ENCODE measurements at places on chromosomes 7 and 10.

GRCh38 chr7:1447551-1448244 lies 11.6 kb downstream of the MICALL2 start:
- H3K4me1 ChIP-seq, result peaks cover 19% of the 10 kb centered on the region
- no peak for DNase-seq
- H3K4me3 ChIP-seq, result no peak overlapping the region
- H3K27ac ChIP-seq, result peak overlapping the region; percentile 51

DNA sequence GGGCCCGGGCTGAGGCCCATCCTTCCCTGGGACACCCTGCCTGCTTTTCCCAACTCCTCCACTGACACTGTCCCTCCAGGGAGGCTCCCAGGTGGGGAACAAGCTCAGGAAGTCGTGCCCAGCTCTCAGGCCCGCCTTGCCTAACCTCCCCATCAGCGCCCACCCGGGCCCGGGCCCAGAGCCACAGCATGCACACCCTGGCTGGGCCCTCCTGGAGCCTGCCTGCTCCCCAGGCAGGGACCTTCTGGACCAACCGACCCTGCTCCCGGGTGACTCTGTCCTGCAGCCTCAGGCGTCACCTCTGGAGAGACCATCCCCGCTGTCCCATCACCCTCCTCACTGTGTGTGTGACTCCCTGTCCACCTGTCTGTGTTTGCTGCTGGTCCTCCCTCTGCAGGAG lies 1.8 kb upstream of the TMEM184A start:
- no peaks in the 10 kb centered on the region for H3K27me3 ChIP-seq
- no peak for DNase-seq
- no peak overlapping the region for H3K27ac ChIP-seq
- no peak overlapping the region for H3K4me3 ChIP-seq
- H3K4me1 ChIP-seq, result peaks cover 24% of the 10 kb centered on the region
- no peaks in the 10 kb centered on the region for H3K36me3 ChIP-seq

- no peaks in the 10 kb centered on the region for H3K36me3 ChIP-seq
- peaks cover 13% of the 10 kb centered on the region for H3K4me1 ChIP-seq
- H3K4me3 ChIP-seq, result no peak overlapping the region
- DNase-seq, result no peak
- H3K27ac ChIP-seq, result no peak overlapping the region
Observed at GRCh38 chr10:22803261-22803885, 89.0 kb upstream of the PIP4K2A start.

GRCh38 chr10:27525819-27526218 lies 21.7 kb downstream of the RAB18 start:
- no peak overlapping the region for H3K27ac ChIP-seq
- H3K4me1 ChIP-seq, result peaks cover 4% of the 10 kb centered on the region
- H3K36me3 ChIP-seq, result no peaks in the 10 kb centered on the region
- no peak overlapping the region for H3K4me3 ChIP-seq

- peak; percentile 46 for DNase-seq
- H3K4me1 ChIP-seq, result peaks cover 23% of the 10 kb centered on the region
- H3K27ac ChIP-seq, result peak overlapping the region; percentile 92
- peak overlapping the region; percentile 73 for H3K4me3 ChIP-seq
- H3K36me3 ChIP-seq, result no peaks in the 10 kb centered on the region
Observed at GRCh38 chr10:92239600-92240288, 51.1 kb downstream of the CPEB3 start.

GRCh38 chr7:31919678-31920369 lies 150.4 kb downstream of the PDE1C start:
- no peak overlapping the region for H3K4me3 ChIP-seq
- H3K4me1 ChIP-seq, result no peaks in the 10 kb centered on the region
- no peak for DNase-seq

DNA sequence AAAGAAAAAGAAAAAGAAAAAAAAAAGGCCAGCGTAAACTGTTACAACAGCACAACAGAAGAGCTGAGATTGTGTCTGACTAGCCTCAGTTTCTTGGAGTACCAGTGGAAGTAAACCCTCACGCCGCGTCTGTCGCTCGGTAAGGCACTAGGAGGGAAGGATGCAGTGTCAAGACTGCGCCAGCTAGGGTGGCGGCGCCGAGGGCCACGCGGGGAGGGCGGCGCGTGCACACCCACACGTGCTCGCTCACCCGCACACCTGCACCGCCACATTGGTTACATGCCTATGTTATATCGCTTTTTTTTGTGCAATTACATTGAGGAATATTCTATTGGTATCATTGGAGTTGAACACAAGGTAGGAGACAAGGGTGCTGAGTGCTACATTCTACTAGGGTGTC lies 48.2 kb downstream of the CLEC2L start:
- DNase-seq, result no peak
- H3K27me3 ChIP-seq, result no peaks in the 10 kb centered on the region
- peaks cover 20% of the 10 kb centered on the region for H3K36me3 ChIP-seq

DNA sequence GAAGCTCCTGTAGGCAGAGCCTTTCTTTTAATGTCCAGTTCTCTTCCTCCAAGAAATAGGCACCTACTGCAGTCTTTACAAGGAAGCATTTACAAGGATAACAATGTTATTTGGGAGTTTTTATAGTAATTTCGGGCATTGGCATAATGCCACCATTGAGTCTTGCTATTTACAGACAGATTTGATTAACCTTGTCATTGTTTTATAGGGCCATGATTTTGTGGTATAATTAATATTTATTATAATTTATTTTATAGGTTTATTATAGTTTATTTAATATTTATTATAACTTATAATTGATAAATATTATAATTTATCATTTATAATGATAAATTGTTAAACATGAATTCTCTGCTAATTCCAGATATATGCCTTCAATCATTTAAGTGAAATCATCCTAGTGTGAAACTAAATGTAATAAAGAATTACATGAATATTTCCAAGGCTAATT lies 573 bp upstream of the POT1 start:
- no peak for DNase-seq
- H3K36me3 ChIP-seq, result no peaks in the 10 kb centered on the region
- H3K4me1 ChIP-seq, result peaks cover 6% of the 10 kb centered on the region
- peak overlapping the region; percentile 84 for H3K27ac ChIP-seq

- no peak for DNase-seq
Observed at GRCh38 chr10:93346108-93346507, 136.0 kb downstream of the MYOF start.

GRCh38 chr7:72017756-72018155 lies 394.4 kb downstream of the CALN1 start:
- no peak for DNase-seq
- no peaks in the 10 kb centered on the region for H3K27me3 ChIP-seq
- no peaks in the 10 kb centered on the region for H3K4me1 ChIP-seq

- no peak overlapping the region for H3K4me3 ChIP-seq
- no peaks in the 10 kb centered on the region for H3K27me3 ChIP-seq
- DNase-seq, result no peak
- no peak overlapping the region for H3K27ac ChIP-seq
Observed at GRCh38 chr7:15481132-15481531, 80.7 kb downstream of the AGMO start.

DNA sequence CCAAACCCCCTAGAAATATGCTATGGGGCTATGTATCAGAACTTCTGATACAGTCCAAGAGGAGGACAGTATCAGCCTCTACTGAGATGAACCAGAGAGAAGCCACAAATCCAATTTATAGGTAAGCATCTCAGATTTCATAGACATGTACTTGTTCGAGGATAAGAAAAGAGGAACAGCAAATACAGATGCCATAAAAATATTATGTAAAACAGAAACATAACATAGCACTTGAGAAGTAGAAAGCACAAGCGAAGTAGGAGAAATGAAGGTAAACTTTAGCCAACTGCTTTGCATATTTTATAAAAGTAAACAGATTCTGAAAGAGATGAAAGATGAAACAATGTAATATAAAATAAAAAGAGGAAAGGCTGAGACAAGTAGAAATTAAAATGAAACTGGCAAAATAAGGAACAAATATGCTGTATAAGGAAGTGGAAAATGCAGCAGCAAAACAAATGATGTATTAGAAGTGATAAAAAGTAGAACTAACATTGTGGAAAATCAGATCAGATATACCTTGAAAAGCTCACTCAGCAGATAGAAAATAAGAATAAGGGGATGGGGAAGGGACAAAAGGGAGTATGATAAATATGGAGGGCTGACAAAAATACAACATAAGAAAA lies 135.1 kb downstream of the SKAP2 start:
- no peaks in the 10 kb centered on the region for H3K27me3 ChIP-seq
- no peak overlapping the region for H3K4me3 ChIP-seq
- H3K36me3 ChIP-seq, result no peaks in the 10 kb centered on the region
- no peak for DNase-seq

- no peak overlapping the region for H3K27ac ChIP-seq
- H3K4me3 ChIP-seq, result no peak overlapping the region
- no peak for DNase-seq
- H3K4me1 ChIP-seq, result no peaks in the 10 kb centered on the region
Observed at GRCh38 chr10:116316503-116316902, 7.7 kb upstream of the CCDC172 start.

DNA sequence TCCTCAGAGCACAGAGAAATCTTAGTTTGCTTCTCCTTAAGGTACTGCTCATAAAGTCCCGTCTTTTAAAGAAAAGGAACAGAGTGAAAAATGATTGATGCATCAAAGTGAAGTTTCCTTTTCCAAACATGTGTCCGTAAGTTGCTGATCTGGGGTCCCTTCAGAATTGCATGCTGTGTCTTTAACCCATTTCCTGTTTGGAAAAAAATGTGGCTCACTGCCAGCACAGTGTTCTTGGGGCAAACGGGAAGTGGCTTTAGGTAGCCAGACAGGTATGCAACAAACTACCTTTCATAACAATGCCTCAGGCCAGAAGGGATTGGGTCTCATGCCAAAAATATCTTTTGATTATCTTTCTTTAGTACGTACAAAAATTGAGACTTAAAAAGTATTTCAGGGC lies 50.9 kb downstream of the TFAM start:
- H3K27me3 ChIP-seq, result no peaks in the 10 kb centered on the region
- H3K4me1 ChIP-seq, result no peaks in the 10 kb centered on the region
- no peak overlapping the region for H3K4me3 ChIP-seq
- DNase-seq, result no peak
- no peaks in the 10 kb centered on the region for H3K36me3 ChIP-seq

- H3K4me3 ChIP-seq, result no peak overlapping the region
- no peaks in the 10 kb centered on the region for H3K36me3 ChIP-seq
- no peaks in the 10 kb centered on the region for H3K27me3 ChIP-seq
- DNase-seq, result peak; percentile 3
- H3K27ac ChIP-seq, result no peak overlapping the region
Observed at GRCh38 chr10:71085689-71086438, 126.5 kb upstream of the UNC5B start.

DNA sequence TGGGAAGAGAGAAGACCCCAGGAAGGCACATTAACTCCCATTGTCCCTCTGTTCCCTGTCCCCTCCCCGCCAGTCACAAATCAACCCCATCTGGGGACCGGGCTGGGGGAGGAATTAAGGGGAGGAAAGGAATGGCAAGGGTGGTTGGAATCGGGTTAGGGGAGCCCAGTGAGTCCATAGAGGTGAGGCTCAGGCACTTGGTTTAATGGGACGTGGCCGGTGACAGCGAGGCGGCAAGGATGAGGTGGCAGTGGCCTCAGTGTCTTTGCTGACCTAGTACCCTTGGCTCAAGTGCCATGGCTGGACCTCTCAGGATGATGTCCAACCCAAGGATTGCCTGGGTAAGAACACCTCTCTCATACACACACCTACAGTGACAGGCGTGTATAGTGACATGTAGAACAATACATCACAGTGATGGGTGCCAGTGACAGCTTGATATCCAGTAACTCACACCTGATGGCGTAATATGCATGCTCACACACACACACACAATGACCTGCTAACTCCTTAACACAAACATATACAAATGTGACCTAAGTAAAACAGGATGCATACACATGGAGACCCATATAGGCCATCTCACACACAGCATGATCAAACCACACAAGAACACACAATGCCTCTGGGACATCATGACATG lies 12.3 kb downstream of the KCNIP2 start:
- peaks cover 9% of the 10 kb centered on the region for H3K4me1 ChIP-seq
- DNase-seq, result no peak
- H3K4me3 ChIP-seq, result peak overlapping the region; percentile 47
- peak overlapping the region; percentile 61 for H3K27ac ChIP-seq
- H3K27me3 ChIP-seq, result no peaks in the 10 kb centered on the region

- H3K27me3 ChIP-seq, result no peaks in the 10 kb centered on the region
- no peak overlapping the region for H3K27ac ChIP-seq
- H3K4me1 ChIP-seq, result peaks cover 5% of the 10 kb centered on the region
- DNase-seq, result no peak
- no peaks in the 10 kb centered on the region for H3K36me3 ChIP-seq
- H3K4me3 ChIP-seq, result no peak overlapping the region
Observed at GRCh38 chr10:12849319-12850181, 152.0 kb downstream of the CCDC3 start.

DNA sequence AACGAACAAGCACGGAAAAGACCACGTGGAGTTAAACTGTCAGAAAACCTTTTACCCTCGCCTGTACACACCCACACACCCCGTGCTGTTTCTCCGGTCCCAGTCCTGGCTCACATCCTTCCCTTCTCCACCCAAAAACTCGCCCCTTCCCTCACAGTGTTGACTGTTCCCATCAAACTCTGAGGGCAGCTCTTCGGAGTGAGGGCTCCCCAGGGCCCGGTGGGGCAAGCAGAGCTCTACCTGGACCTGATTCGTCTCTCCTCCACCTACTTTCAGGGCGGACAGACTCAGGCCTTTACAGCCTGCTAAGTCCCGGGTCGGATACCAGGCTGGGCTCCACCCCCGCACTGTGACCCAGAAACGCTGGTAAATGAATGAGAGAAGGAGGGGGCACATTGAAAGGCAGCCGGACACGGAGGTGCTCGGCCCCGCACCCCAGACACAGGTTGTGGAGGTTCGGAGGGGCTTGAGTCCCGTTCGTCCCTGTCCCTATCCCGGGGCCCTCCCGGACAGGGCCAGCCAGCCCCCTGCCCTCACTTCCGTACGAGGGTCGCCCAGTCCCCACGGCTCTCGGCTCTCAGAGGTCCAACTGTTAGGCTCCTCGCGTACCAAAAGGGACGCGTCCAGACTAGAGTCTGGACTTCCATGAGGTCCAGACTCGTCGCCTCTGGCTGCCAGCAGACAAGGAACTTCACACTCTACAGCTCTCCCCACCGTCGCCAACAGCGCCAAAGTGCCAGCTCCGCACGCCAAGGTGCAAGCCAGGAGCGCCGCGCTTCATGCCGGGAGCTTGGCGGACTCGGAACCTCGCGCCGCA lies 31.7 kb upstream of the ASL start:
- peak overlapping the region; percentile 57 for H3K27ac ChIP-seq
- H3K4me1 ChIP-seq, result peaks cover 12% of the 10 kb centered on the region
- no peaks in the 10 kb centered on the region for H3K36me3 ChIP-seq

DNA sequence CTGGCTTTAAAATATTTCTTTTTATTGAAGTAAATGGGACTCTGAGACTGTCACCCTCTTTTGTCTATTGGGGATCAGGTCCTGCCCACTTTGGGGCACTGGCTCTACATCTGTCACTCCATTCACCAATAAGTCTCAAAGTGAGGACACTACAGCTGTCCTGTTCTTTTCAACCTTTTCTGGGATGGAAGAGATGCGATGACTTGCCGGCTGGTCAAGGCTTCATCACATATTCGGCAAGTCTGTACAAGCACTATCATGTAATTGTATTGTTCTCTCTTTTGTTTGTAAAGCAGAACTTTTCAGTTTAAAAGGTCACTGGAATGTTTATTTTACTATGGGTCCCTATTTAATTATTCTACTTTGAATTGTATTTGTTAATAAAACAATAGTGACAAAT lies 17.7 kb upstream of the SP8 start:
- H3K4me3 ChIP-seq, result no peak overlapping the region
- no peaks in the 10 kb centered on the region for H3K36me3 ChIP-seq
- peaks cover 48% of the 10 kb centered on the region for H3K27me3 ChIP-seq
- no peaks in the 10 kb centered on the region for H3K4me1 ChIP-seq
- H3K27ac ChIP-seq, result no peak overlapping the region

All from transverse colon (tissue), 4 donors.